ENCODE measurements at places on chromosomes 5 and 9.

DNA sequence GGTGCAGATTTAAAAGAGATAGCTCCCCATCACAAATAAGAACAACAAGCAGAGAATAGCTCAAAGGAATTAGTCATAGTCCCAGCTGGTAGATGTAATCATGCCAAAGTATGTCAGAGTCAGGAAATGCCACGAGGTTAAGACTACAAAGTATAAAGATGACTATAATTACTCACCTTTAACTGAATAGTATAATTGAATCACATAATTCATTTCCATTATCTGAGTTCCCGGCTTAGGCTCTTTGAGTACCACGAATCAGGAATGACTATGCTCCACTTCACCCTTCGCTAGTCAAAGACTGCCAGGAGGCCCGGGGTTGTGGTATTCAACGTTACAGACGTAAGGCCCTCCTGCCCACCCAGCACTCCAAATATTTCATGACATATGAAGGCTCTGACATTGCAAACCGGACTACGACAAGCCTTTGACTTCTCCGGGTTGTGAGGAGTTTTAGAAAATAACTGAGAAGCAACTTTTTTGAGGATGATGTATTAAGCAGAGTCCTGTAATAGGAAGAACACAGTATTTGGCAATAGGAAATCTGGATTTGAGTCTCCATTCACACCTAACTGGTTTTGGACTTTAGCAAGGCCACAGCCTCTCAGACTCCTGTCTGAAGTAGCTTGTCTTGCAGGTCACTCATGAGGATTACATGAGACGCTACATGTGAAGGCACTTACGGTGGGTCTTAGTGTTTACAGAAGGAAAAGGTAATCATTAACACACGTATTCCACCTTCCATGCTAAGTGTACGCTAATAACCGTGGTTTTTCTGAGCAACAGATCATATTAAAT, 64.6 kb downstream of the ENC1 start:
- DNase-seq, result no peak

GRCh38 chr5:64800926-64801325, 32.2 kb downstream of the CWC27 start:
- no peak for DNase-seq

GRCh38 chr5:177188775-177189174, 55.2 kb downstream of the NSD1 start:
- DNase-seq, result no peak

DNA sequence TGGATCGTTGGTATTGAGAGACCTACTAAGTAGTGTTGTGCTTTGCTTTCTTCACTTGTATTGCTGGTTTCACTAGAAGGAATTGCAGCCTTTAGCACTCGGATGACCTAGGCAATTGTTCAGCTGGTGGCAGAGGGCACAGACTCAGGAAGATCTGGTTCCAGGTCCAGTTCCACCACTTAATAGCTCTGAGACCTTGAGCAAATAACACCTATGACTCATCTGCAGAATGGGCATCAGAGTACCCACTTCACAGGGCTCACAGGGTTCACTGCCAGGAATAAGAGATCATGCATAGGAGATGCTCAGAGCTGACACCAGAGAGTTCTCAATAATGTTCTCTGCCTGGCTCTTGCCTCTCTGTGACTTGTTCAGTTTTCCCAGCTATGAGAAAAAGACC, 133.6 kb downstream of the SIL1 start:
- DNase-seq, result no peak

DNA sequence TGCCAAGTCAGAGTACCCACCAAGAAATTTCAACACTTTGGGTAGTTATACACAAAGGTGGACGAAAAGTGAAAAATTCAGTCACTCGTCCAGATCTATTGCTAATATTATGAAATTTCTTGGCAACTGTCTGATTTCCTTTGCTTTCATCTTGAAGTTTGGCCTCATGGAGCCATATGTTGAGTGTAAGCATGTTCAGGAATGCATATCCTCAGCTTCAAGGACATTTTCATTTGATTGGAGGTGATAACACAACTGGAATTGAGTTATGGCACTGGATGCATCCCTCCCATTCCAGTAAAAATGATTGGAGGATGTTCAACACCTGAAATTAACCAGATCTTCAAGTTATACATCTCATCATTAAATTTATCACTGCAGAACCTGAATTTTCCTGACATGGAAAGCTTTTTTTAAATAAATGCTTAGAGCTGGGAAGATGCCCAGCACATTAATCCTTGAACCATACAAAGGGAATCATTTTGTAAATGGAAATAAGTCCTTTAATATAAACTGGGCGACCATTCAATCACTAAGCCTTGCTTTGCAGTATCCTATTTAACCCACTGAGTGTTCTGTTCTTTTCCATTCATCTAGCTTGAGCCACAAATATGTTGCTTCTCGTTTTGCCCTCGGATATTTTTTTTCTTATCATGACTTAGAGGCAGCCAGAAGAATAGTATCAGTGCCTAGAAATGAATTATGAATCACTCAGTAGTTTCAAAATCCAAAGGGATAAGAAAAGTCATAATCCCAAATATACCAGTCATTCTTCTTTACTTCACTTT, 273.7 kb upstream of the PIK3R1 start:
- DNase-seq, result no peak

DNA sequence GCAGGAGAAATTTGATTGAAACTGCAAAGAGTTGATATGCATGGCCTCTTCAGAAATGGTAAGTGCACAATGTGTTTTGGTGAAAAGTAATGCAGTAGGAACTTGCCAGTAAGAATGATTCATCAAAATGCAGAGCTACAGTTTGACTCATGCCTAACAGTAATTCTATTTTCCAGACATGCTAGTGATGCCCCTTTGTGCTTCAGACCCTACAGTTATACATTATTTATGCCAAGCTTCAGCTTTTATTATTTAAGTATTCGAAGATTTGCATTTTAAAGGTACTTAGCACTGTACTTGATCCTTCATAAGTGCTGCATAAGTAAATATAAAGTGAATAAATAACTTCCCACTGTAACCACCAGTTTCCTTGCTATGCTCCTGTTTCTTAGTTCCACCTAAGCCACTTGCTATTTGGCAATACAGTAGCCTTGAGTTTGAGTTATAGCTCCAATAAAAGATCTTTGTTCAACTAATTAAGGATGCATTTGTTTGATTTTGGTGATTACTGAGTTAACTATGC, 3.6 kb upstream of the SPATA31E1 start:
- DNase-seq, result no peak

GRCh38 chr9:75163764-75164163, 75.5 kb downstream of the OSTF1 start:
- no peak for DNase-seq

DNA sequence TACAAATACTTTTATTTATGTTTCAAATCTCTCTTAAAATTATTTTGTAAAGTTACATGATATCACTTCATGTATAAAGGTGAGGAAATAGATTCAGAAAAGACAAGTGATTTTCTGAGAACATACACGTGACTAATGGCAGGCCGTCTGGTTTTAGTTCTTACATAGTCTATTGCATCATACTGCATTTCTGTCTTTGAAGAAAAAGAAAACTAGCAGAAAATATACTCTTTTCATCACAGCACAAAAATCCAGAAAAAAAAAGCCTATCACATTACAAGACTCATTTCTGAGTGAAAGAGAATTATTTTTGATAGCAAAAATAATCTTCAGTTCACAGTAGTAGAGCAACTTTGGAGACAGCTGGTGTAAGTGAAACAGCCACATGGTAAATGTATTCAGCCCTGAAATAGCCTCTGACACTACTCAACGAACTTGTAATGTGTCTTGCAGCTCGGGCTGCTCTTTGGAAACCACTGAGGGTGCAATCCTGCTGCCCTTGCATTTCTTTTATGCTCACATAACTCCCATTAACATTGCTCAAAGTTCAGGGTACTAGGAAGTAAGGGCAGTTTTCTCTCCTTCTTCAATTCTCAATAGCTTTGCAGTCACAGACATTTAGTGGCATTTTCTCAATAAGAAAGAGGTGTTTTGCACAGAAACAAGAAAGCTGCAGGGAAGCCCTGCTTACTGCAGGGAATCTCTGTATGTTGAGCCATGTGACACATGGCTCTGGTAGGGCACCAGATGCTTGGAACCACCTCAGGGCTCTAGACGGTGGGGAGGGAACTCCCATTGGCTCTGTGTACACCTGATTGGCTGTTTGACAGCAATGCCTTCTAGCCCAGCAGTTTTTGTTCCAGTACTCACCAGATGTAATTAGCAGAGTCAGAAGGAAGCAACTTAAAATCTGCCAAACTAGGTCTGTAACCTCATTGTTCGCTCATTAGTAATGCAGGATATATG, 845.3 kb upstream of the PTPRD start:
- no peak for DNase-seq

DNA sequence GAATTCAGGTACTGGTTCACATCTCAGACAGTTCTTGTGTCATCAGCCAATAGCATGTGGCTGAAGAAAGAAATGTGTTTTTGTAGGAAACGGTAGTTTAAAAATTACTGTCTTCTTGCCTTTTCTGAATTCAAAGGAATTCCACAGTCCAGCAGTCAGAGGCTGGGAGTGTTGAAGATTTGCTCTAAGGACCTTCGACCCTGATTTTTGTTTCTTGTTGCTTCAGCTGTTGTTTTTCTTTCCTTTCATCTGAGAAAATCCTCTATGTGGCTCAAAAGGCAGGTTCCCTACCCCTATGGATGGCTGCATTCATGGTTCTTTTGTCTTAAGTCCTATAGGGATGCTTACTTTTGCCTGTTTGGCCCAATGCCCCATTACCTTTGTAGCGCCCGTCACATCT, 304.9 kb downstream of the TMEM167A start:
- DNase-seq, result no peak

- no peak for DNase-seq
These were observed 12.7 kb downstream of the PTGES start for GRCh38 chr9:129740174-129740573.

- no peak for DNase-seq
These were observed 15.9 kb upstream of the RPL26L1 start for GRCh38 chr5:172943283-172943841.

GRCh38 chr5:9833871-9834270, 203.7 kb upstream of the TAS2R1 start:
- no peak for DNase-seq

DNA sequence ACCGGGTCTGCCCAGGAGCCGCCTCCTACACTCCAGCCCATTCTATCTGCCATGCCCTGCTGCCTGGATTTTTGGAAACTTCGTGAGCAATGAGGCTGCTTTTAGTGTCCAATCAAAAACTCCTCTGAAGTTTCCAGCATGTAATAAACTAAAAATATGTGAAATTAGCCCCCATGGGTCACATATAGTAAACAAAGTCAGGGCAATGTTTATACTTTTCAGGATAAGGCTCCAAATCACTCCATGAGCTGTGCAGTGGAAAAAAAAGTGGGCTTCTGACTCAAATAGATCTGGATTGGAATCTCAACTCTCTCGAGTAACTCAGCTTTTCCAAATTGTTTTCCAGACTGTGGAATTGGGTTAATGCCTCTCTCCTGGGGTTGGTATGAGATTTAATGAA, 68.2 kb downstream of the PIK3R1 start:
- no peak for DNase-seq

- no peak for DNase-seq
These were observed 122.6 kb downstream of the APBA1 start for GRCh38 chr9:69549310-69550202.

DNA sequence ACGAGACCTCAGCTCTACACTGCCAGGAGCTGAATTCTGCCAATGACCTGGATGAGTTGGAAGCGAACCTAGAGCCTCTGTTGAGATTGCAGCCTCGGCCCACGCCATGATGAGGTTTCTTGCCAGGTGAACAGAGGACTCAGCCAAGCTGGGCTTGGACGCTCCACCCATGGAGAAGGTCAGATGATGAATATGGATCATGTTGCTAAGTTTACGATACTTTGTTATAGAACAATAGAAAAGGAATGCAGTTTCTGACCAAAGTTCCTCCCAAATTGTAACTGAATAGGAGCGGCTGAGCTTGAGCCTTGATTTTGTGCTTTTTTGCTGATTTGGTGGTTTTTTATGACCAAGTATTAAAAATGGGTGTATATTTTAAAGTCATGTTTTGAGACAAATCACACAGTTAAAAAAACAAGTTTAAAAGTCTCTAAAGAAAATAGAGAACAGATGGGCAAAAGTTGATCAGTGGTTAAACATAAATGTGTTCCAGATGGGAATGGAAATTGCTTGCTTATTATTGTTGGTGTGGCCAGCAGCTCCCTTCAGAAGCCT, 32.9 kb downstream of the ROPN1L start:
- no peak for DNase-seq

GRCh38 chr5:76688836-76689235, 27.1 kb upstream of the F2R start:
- DNase-seq, result no peak

DNA sequence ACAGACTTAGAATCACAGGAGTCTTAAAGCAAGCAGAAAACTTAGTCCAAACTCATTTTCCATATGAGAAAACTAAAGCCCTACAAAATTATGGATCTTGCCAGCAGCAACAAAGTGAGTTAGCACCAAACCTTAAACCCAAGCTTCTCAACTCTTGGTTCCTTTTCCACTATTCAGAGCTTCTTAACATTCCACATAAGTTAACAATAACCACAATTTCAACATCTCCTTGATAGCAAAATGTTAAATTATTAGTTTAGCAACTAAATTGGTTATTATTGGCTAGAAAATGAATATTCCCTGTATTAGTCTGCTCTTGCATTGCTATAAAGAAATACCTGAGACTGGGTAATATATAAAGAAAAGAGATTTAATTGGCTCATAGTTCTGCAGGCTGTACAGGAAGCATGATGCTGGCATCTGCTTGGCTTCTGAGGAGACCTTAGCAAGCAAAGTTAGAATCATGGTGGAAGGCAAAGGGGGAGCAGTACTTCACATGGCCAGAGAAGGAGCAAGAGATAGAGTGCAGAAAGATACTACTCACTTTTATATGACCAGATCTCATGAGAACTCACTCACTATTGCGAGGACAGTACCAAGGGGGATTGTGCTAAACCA, 26.2 kb upstream of the ARSB start:
- DNase-seq, result no peak

GRCh38 chr9:98667005-98667640, 41.6 kb downstream of the GABBR2 start:
- no peak for DNase-seq

DNA sequence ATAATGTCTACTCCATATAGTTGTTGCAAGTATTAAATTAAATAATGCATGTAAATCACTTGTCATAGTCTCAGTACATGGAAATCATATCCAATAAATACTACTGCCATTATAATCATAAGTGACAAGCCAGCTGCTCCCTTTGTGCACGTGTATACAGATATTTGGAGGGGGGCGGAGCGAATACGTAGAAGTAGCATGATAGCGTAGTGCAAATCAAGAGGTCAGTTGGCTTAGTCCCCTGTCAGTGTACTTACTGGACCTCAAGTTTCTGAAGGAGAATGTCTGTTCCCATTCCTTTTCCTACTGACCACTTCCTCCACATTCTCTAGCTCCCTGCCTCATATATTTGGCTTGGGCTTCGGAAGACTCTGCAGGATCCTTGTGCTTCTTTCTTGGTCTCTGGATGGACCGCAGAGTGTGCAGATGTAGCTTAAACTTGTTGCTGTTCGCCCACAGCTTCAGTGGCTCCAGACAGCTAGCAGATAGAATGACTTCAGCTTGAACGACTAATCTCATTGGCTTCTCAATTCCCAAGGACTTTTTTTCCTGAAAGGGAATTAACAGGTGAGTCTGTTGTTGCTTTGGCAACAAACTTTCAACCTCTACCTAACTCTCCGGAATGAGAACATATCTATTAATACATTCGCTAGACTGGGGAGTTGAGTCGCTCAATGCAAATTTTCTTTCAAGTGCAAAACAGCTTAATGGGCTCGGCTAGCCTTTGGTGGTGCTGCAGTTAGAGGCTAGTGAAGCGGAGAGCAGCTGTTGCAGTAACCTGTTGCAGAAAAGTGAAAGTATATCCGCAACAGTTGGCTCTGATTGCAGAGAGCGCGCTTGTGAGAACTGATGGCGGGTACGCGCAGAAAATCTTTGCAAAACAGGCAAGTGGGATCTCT, at the start of gene PCDHB1:
TSS of gene PCDHB1 (plus strand) at position 753 of the 899 bp plus-strand sequence. CDS start at position 850, 97 bp downstream.
- no peak for DNase-seq

GRCh38 chr9:69243116-69243515, 69.0 kb downstream of the TJP2 start:
- DNase-seq, result no peak
